Tongue (tissue), 3 donors: ENCODE measurements at places on chromosomes 2 and 18.

DNA sequence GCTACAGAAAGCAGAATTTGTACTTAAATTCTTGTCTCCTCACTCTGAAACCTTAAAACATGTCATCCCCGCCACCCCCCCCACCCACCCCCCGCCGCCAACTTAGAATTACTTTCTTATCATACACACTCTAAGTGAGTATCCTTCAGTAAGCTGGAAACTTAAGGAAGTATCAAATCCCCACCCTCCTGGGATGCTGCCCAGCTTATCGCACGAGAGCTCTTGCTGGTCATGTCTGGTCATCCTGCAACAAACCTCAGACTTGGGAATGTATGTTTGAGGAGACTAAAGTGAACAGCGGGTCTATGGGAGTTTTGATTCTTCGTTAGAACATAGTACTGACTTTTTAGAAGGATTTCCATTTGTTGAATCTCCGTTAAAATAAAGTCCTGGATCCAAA is 203.3 kb downstream of the PTGR3 start:
- no peak for DNase-seq

DNA sequence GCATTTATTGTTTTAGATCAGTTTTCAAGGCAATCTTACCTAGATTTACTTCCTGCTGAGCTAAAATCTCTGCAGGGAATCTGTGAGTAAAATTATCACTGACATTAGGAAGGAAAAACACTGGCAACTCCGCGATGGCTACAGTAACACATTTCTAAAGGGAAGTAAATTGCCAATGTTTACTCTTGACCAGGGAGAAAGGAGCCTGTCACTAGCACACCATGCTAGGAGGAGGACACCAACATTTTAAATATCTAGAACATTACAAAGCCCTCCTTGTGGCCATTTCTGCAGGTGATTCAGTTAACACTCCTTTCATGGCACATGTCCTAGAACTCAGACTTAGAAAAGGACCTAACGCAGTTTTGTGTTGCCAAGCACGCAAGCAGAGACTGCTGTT is 58.4 kb downstream of the TCF4 start:
- no peak for DNase-seq

- no peak for DNase-seq
Measured at GRCh38 chr18:7886436-7886835, 319.3 kb downstream of the PTPRM start.

DNA sequence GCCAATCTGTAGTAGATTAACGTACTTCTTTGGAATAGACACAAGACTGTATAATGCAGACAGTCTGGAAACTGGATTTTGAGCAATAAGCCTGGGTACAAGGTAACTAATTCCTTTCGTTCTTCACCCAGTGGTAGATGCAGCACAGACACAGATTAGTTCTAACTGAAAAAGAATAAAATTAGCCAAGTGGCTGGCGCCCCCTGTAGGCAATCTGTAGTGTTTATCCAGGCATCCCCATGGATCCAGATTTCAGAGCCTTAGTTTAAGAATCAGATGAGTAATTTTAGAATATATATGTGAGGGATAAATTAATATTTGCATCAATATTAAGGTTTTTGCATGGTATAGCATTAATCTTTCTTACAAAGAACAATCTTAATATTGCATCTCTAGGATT is 563.9 kb downstream of the DCC start:
- peak; percentile 58 for DNase-seq

- DNase-seq, result no peak
Measured at GRCh38 chr2:31469648-31470047, 55.1 kb upstream of the XDH start.

GRCh38 chr2:20443276-20443920 is 3.5 kb upstream of the RHOB start:
- peak; percentile 88 for DNase-seq

GRCh38 chr18:11284811-11285210 is 135.4 kb upstream of the PIEZO2 start:
- DNase-seq, result no peak

- no peak for DNase-seq
Measured at GRCh38 chr2:150931451-150931850, 330.2 kb downstream of the RBM43 start.
